Peyer's patch (tissue), 4 donors: ENCODE measurements at places on chromosomes 4 and X. TPM values are rescaled to one million over a fixed set of nuclear protein-coding genes. Genes with fewer than 3 reads are reported as not detected.

The C1QTNF7 gene
- 1.2 TPM for total RNA-seq

The SLC16A2 gene
- total RNA-seq, result 2.5 TPM

The ARX gene
- 0.40 TPM for total RNA-seq

The IQCM gene
- total RNA-seq, result not detected

The BBS7 gene
- total RNA-seq, result 4.2 TPM

The RBMX gene
- 228 TPM for total RNA-seq

The HMX1 gene
- not detected for total RNA-seq

The ZNF732 gene
- total RNA-seq, result not detected

The ABLIM2 gene
- total RNA-seq, result 11.0 TPM

DNA sequence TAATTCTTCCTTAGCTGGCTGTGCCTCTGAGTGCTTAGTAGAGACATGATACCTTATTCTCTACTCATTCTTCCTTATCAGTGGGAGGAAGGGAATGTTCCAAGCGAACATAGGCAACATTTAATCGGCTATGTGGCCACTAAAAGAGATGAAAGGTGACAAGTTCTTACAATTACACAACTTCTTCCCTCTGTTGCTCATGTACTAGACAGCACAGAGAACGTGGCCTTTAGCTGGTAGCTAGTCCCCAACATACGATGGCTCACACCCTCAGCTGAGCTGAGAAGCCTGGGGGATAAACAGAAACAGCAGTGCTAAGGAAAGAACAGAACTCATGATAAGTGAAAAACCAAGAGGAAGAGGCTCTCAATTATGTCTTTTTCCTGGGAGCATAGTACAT, 52.2 kb downstream of the APOO start:
- DNase-seq, result no peak

DNA sequence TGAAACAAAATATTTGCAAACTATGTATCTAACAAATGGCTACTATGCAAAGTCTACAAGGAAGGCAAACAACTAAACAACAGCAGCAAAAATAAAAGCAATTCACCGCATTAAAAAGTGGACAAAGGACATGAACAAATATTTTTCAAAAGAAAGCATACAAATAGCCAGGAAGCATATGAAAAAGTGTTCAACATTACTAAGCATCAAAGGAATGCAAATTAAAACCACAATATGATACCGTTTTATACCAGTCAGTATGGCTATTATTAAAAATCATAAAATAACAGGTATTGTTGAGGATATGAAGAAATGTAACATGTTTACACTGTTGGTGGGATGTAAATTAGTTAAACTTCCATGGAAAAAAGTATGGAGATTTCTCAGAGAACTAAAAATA, 1106.7 kb downstream of the PDHA2 start:
- DNase-seq, result no peak

DNA sequence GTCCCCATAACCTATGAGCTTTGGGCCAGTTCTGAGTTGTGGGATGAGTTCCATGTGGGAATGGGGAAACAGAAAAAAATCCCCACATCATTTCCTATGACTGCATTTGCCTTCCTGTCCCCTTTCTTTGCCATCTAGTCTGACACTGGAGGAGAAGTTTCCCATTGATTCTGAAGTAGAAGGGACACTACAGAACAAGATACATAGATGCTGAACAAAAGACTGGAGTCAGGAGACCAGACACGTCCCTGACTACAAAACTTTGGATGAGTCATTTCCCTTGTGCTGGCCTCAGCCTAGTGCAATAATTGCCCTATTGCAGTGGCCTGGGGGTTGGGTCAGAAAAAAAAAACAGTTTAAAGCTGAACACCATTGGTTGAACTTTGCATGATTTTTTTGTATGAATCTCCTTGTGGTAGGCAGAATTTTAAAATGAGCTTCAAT, 22.1 kb downstream of the BEX3 start:
- no peak for DNase-seq

DNA sequence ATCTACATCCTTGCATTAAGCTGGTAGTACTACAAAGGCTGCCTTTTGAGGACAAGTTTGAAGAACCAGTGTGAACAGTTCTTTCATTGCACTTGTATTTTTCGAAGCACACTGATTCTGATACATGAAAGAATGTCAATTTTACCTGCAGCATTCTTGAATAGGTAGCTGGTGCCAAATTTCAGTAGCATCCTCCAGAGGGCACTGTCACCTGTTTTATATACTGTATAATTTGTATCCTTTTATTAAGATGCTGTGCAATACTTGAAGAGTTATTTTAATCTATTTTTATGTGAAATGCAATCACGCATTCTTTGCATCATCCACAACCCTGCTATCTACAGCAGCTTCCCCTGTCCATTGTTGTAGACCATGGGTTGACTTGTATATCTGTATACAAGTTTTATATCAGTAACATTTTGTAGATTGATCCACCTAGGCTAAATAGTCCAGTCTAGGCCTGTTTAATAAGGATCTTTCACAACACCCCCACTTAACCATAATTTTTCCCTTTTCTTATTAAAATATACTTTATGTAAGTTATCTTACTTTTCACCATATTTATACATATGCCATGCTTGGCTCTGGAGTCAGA, 325.7 kb downstream of the PCDH7 start:
- no peak for DNase-seq

DNA sequence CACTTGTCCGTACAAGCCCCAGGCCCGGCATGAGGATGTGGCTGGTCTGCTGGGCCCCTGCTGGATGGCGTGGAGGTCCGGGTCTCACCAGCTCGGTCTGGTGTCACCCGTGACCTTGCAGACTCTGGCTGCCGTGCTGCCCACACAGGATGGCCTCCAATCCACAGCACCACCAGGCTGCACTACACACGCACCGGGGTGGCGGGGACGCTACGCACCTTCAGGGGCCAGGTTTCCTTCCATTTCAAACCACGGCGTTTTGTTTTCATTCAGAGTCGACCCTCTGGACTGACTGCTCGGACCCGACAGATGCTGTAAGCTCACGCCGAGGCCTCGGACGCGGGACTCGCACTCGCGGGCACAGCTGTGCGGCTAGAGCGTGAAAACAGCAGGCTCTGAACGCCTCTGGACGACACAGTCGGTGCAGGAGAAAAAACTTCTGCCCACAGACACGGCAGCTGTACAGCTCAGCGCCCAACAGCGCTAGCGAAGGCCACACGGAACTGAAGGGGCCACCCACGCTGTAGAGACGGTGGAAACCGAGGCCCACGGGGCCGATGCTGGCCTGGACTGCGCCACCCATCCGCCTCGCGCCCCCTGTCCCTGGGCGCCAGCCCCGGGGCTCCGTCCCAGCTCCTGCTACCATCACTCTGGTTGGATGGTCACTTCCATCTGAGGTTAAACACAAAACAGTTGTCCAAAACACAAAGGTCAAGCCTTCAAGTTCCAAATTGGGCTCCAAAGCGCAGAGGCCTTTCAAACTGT, 40.0 kb downstream of the FAM53A start:
- DNase-seq, result no peak

DNA sequence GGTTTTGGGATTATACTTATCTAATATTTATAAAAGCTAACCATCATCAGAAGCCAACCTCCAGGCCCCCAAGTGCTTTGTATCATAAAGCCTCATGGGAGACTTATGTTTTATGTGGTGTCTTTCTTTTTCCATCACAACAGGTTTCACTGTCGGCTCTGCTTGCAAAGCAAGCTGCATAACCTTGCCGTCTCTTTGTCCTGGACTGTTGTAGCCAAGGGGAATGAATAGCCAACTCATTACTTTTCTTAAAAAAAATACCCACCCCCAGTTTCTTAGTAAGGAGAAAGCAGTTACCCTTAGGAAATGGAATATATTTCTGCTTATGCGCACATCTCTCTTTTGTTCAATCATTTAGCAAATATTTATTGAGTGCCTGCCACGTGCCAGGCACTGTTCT, 40.7 kb downstream of the FAM184B start:
- DNase-seq, result no peak

DNA sequence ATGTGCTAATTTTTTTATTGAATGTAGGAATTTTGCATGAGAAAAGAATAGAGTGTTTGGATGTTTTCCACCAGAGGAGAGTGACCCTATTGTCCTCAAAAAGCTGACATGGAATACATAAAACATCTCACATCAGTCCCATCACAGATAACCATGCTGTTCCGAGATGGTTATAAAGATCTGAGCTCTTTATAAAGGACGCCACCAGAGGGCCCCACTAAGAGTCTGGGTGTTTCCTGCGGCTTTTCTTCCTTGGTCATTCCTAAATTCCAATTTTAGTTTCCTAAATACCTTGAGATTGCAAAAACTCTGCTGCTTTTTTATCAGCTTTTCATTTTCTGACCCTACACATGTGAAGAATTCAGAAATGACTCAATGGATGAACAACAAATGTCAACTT, 504.5 kb upstream of the FRG1 start:
- no peak for DNase-seq

DNA sequence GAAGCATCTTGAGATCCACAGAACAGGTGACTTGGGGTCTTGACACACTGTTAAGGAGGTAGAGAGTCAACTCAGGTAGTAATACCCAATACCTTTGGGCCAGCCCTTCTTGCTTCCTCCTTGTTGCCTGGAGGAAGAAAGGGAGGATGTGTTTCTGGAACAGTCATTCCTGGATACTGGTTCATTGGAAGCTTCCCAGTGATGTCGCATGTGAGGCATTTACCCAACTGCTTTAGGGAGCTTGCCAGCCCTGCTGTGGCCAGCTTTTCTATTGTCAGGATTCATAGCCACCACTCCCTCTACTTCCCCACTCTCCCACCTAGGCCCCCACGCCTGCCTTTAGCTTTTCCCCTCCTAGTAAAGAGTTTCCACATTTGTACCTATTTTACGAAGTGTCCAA, 310.3 kb upstream of the PRPS2 start:
- no peak for DNase-seq

GRCh38 chr4:24521544-24521943, 62.8 kb downstream of the DHX15 start:
- no peak for DNase-seq

GRCh38 chr4:138696058-138696457, 319.5 kb upstream of the NOCT start:
- DNase-seq, result no peak
